ENCODE measurements at places on chromosomes 16 and 17.

- peak; percentile 38 for DNase-seq
Measured at GRCh38 chr16:82657239-82657638, 30.5 kb downstream of the CDH13 start.

- no peak for DNase-seq
Measured at GRCh38 chr17:82517230-82517865, 2.2 kb upstream of the FOXK2 start.

- DNase-seq: no peak
Measured at GRCh38 chr17:48043176-48043575, 5.0 kb upstream of the NFE2L1 start.

GRCh38 chr17:40775945-40776344 lies 3.9 kb upstream of the KRT26 start:
- no peak for DNase-seq

DNA sequence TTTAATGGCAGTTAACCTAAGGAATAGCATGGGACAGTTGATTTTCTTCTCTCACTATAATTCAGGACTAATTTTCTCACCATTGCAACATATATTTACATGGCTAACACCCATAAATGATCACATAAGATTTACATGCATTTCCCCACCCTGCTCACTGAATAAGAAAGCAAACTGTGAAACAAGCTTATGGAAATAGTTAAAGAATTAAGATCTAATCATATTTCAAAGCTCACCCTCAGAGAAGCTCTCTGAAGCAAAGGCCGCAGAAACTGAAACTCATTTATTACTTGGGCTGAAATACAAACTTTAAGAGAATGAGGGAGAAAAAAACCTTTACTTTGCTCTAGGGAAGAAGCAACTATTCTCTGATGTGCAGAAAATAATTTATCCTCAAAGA lies 218.7 kb upstream of the AXIN2 start:
- DNase-seq: no peak

All from mesenchymal stem cell (in vitro differentiated cells and primary cell).